Stimulated activated CD4-positive, alpha-beta T cell treated with anti-CD3 and anti-CD28 coated beads, Interleukin-12 subunit alpha, Interleukin-12 subunit beta, amount 100 ng/mL, for 24 hours (primary cell): ENCODE measurements at places on chromosomes 5 and 9.

DNA sequence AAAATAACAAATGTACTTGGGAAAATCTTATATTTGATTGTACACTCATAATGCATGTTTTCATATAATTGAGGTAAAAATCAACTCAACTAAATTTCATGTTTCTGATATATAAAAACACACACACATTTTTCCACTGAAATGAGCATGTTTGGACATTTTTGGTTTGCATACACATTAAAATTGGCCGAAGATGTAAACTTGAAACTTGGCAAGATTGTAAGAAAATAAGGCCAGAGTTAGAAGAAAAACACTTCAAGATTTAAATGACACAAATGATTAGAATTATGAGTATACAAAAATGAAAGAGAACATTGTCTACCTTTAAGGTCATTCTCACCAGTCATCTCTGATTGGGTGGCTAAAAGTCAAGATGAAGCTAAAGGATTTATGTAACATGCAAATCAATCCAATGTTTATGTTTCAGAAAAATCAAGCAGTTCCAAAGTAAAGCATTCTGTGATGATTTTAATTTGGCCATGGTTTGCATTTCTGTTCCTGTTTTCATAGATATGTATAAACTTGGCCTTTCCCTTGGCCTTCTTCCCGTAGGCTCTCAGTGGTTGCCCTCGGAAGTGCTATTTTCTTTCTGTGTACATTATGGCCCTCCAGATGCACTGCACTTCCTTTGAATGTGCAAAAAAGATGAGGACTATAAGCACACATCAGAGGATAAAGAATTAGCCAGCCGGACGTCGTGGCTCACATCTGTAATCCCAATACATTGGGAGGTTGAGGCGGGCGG, 1105.4 kb upstream of the DMAC1 start:
- DNase-seq = no peak

DNA sequence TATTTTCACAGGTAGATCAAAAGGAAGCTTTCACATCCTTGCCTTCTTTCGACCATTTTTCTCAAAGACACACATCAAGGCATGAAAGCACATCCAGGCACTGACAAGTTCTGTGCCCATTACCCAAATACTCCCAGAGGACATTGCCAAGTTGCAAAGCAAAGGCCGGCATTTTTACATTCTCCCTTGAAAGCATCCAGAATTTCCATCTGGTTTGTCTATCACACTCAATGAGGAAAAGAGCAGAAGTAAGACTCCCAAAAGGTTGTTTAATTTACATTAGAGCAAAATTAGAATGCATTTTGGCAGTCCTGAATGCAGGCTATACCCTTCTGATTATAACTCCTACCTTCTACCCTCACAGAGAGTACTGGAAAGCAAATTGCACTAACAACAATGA, 160.5 kb downstream of the EPB41L4A start:
- DNase-seq = no peak

DNA sequence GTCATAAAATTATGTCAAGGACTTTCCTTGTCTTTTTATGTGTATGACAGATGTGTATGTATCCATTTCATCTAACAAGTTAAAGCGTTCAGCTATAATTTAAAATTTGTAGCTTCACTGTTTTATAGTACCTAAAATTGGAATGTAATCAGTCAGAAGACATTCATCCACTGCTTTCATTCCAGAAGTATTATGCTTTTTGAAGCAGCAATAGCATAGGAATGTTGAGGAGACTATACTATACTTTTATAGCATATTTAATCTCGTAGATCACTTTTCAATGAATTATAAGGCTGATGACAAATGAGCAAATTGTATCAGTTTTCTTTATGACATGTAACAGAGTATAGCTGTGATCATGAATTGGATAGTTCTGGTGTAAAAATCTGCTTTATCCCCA, 6.9 kb downstream of the PCDHGA12 start:
- no peak for DNase-seq

DNA sequence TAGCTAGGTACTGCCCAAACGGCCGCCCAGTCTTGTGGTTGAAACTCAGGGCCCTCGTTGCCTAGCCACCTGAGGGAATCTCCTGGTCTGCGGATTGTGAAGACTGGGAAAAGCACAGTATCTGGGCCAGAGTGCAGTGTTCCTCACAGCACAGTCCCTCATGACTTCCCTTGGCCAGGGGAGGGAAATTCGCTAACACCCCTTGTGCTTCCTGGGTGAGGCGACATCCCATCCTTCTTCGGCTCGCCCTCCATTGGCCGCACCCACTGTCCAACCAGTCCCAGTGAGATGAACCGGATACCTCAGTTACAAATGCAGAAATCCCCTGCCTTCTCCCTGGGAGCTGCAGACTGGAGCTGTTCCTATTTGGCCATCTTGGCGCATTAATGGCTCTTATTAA, 250.5 kb downstream of the FER start:
- DNase-seq = no peak

GRCh38 chr5:154196281-154196680, 5.7 kb downstream of the GALNT10 start:
- no peak for DNase-seq

- DNase-seq = no peak
Measured at GRCh38 chr9:137449931-137450538, 8.9 kb upstream of the ENTPD8 start.

DNA sequence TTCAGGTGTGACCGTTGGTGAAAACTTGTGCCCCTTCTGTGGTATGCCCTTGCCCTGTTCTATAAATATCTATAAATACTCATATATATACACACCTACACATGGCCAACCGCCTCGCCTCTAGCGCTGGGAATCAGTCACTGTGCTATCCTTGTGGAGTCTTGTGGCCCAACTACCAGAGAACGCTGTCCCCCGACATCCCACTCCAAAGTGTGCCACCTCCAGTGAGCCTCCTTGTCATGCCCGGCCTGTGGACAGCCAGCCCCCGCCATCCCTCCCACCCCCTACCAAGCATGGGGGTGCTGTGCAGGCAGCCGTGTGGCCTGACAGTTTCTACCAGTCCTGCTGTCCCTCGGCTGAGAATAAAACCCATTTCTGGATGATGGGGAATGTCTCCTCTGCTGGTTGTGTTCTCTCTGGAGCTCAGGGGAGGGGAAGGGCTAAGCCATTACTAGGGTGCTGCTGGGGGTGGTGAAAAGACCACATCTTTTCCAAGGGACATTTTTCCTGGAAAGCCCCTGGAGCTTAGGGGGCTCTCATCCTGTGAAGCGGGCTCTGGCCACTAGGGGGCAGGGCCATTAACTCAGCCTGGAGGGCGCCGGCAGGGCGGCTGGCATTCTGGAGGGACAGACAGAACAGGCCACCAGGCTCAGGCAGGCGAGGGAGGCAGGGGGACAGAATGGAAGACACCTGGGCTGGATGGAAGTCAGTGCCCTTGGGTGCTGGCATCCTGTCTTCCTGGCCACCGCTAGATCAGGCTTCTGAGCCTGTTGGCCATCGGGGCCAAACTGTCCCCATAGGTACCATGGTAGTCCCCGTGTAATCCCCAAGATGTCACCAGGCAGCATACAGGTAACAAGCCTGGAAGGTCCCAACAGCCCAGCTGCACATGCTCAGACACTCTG, 20.7 kb downstream of the GOLGA2 start:
- DNase-seq = no peak

GRCh38 chr9:106897751-106898150, 34.8 kb downstream of the ZNF462 start:
- no peak for DNase-seq

- no peak for DNase-seq
Measured at GRCh38 chr9:132094314-132094791, 14.7 kb upstream of the MED27 start.

GRCh38 chr5:92641031-92641962, 939.7 kb downstream of the NR2F1-AS1 start:
- DNase-seq = no peak

DNA sequence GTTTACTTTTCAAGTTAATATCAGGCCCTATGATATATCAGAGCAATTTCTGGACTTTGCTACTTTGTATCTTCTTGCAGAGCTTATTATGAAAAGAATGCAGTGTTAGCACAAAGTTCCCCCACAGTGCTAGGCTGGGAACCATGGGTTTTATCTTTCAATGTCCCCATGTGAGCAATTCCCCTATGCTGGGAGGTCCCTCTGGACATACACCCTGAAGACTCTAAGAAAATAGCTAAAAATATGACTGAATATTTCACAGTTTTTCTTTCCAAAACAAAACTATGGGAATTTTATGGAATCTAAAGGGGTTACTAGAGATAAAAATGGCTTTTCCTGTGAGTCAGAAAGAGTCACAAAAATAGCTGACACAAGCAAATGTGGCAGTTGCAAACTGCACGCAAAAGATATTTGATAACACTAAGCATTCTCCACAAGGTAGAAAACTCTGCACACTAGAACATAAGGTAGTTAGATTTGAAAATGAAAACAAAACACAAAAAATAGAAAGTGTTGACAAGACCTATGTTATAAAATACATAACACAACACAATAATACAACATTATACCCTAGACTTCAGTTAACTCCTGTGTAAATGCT, 487.5 kb upstream of the GRIN3A start:
- no peak for DNase-seq

DNA sequence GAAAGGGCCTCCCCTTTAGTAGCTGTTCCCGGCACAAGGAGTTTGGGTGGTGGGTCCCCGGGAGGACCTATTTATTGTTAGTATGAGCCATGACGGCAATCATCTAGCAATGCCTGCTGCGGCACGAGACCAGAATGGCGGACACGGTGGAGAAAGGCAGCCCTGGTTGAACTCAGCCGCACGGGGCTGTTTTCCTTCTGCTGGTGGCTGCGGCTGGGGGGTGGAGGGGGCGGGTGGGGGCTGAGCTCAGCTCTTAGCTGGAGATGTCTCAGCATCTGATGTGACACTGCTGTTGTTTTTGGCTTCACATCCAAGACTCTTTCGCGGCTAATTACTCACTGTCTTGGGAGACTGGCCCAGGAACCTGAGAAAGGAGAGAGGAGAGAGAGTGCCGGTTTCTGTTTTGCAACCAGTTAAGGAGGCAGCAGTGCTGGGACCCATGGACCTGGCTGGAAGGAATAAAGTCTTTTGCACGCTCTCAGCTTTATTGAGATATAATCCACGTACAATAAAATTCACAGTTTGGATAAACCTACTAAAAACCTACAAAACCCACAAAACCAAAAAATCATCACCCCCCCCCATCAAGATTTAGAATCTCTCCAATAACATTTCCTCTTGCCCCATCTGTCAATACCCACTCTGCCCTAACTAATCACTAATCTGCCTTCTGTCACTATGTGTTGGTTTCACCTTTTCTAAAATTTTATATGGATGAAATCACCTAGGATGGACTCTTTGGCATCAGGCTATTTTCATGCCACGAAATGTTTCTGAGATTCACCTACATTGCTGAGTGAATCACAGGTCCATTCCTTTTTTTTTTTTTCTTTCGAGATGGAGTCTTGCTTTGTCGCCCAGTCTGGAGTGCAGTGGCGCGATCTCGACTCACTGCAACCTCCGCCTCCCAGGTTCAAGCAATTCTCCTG, 81.8 kb upstream of the NEURL1B start:
- no peak for DNase-seq
